ENCODE measurements at places on chromosomes 1 and 21. TPM values are rescaled to one million over a fixed set of nuclear protein-coding genes. Genes with fewer than 3 reads are reported as not detected.

Gene KIAA0040
- 7.5 TPM for polyA plus RNA-seq

- no peak for DNase-seq
Observed at GRCh38 chr1:218392780-218393179, 47.6 kb downstream of the TGFB2 start.

Gene PHACTR4
- polyA plus RNA-seq: 15.9 TPM

DNA sequence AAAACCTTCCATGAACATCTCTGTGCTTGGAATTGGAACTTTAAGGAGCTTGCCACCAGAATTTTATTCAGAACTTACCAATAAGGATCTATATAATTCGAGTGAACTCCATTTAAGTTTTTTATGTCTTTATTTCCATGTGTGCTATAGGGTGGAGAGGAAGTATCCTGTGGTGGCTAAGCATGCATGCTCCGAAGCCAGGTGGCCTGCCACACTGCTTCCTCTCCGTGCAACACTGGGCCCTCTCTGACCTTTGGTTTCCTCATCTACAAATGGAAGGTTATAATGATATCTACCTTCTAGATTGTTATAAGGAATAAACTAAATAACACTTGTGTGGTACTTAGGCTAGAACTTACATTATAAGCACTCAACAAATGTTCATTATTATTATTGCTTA, 382.1 kb downstream of the PTPRC start:
- DNase-seq: no peak

- no peak for DNase-seq
Observed at GRCh38 chr1:194833111-194833510, 1646.7 kb upstream of the B3GALT2 start.

Gene AKNAD1
- not detected for polyA plus RNA-seq

- no peak for DNase-seq
Observed at GRCh38 chr1:182147136-182147820, 85.8 kb upstream of the ZNF648 start.

Gene CYP4A11
- not detected for polyA plus RNA-seq

DNA sequence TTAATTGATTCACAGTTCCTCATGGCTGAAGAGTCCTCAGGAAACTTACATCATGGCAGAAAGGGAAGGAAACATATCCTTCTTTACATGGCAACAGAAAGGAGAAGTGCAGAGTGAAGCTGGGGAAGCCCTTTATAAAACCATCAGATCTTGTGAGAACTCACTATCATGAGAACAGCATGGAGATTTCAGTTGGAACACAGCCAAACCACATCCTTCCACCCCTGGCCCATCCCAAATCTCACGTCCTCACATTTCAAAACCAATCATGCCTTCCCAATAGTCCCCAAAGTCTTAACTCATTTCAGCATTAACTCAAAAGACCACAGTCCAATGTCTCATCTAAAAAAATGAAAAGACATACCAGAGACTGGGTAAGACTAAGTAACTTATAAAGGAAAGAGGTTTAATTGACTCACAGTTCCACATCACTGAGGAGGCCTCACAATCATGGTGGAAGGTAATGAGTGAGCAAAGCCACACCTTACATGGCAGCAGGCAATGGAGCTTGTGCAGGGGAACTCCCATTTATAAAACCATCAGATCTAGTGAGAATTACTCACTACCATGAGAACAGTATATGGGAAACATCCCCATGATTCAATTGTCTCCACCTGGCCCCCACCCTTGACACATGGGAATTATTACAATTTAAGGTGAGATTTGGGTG, 105.2 kb downstream of the MRPL39 start:
- DNase-seq: no peak

Gene CHRNB2
- 0.07 TPM for polyA plus RNA-seq

Gene SPATC1L
- 10.3 TPM for polyA plus RNA-seq

Gene FMO5
- polyA plus RNA-seq: 1.1 TPM

DNA sequence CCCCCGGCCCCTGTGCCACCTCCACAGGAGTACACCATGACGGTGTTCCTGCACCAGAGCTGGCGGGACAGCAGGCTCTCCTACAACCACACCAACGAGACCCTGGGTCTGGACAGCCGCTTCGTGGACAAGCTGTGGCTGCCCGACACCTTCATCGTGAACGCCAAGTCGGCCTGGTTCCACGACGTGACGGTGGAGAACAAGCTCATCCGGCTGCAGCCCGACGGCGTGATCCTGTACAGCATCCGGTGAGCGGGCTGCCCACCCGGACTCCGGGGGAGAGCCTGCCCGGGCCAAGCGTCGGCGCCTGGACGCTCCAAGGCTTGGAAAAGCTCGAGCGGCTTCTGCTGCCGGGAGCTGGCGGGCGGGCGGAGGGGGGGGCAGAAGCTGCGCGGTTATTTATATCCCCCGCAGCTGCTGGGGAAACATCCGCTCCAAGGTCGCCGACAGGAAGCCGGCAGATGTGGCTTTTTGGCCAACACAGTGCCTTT, 6.4 kb downstream of the GABRD start:
- DNase-seq: peak; percentile 71

- no peak for DNase-seq
Observed at GRCh38 chr1:55040933-55041494, 1.7 kb downstream of the PCSK9 start.

DNA sequence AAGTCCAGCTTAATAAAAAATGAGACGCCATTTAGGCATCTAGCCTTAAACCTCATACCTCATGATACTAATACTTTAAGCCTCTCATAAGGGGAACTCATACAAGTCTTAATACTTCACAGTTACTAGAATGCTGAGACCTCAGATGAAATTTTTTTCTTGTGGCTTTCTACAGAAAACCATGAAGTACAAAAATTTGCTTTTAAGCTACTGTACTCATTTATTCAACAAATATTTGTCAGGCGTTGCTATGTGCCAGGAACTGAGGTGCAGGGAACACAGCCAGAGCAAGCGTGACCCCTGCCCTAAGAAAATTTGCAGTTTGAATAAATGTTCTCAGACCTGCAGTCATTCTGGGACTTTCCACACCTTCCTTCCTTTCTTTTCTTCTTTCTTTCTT, 150.6 kb downstream of the MRPL39 start:
- DNase-seq: no peak

Gene KIF17
- 6.4 TPM for polyA plus RNA-seq

Gene CD48
- 0.93 TPM for polyA plus RNA-seq

Gene LCE1A
- not detected for polyA plus RNA-seq

Gene HUNK
- 0.07 TPM for polyA plus RNA-seq

Gene HHIPL2
- polyA plus RNA-seq: 0.57 TPM

Gene SMPDL3B
- 0.11 TPM for polyA plus RNA-seq

DNA sequence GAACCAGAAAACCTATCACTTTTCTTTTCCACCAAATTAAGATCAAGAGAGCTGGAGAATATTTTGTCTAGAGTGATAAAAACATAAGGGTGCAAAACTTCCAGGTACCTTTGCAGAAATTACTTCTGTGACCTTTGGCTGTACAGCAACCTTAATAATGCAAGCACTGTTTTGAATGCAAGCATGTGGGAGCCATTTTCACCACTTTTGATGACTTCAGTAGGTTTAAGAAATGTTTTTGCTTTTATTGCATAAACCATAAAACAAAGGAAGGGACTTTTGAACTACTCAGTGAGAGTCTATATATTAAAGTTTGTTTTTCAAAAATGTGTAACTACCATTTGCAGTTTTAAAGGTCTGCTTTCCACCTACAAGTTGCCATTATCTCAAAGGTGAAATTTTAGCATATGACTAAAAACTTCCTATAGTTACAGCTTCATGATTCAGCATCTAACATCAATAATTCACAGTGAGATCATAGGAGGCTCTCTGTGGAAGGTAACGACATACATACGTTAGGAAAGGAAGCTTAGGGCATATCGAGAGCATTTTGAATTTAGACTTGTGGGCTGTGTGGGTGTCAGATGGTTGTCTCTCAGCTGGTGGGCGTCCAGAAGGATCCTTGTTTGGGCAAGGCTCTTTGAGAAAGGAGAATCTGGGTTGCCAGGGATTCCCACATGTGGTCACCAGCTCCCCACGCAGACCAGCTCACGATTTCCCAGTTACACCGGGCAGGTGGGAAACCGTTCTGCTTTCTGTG, 1.1 kb upstream of the GADD45A start:
- no peak for DNase-seq

DNA sequence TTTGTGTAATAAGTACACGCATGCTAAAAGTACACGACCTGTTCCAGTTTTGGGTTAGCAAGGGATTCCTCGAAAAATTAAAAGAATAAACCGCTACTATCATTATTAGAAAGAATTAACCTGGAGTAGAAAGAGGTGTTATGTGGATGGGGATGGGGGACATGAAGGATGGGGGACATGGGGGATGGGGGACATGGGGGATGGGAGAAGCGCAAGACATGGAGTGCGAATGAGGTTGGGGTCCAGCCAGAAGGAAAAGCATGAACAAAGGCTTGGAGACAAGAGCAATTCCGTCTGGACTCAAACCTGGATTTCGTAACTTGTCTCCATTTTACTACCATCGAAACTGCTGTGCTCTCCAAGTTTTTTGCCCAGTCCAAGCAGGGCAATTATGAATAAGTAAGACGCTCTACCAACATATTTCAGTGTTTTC, 591 bp upstream of the KDM1A start:
- no peak for DNase-seq

Gene CR1
- 0.16 TPM for polyA plus RNA-seq

Gene OR2M3
- polyA plus RNA-seq: not detected

Gene KIAA1614
- 11.6 TPM for polyA plus RNA-seq

GRCh38 chr1:31241321-31241720, 1.6 kb upstream of the NKAIN1 start:
- DNase-seq: no peak

DNA sequence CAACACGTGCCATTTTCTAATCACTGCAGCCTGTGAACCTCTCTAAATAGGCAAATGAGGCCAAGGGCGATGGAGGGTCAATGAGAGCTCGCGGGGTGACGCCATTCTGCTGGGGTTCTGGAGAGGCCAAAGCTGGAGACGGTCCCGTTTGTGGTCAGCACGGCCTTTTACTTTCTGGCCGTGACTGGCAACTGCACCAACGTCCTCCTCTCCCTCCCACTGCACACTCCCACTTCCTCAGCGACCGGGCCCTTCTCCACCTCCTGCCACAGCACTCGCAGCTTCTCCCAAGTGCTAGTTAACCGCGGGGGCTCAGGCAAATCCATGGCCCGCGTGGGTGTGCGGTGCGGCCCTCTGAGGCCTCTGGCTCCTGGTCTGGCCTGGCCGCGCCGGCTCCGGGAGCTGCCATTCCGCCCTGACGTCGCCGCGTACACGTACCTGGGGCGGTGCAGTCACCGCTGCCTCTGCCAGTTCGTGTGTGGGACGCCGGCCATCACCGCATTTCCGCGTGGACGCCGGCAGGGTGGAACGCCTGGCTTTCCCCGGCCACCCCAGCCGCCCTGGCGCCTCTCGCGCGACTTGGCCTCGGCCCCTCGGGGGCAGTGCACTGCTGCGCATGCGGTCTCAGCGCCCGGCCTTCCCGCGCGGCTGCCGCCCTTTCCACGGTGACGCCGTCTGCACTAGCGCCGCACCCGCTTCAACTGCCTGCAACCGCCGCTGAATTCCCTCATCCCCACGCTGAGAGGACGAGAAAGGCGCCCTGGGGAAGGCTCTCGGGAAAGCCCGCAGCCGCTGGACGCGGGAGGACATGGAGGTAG, 18.2 kb downstream of the OR2C3 start:
- DNase-seq: peak; percentile 37

DNA sequence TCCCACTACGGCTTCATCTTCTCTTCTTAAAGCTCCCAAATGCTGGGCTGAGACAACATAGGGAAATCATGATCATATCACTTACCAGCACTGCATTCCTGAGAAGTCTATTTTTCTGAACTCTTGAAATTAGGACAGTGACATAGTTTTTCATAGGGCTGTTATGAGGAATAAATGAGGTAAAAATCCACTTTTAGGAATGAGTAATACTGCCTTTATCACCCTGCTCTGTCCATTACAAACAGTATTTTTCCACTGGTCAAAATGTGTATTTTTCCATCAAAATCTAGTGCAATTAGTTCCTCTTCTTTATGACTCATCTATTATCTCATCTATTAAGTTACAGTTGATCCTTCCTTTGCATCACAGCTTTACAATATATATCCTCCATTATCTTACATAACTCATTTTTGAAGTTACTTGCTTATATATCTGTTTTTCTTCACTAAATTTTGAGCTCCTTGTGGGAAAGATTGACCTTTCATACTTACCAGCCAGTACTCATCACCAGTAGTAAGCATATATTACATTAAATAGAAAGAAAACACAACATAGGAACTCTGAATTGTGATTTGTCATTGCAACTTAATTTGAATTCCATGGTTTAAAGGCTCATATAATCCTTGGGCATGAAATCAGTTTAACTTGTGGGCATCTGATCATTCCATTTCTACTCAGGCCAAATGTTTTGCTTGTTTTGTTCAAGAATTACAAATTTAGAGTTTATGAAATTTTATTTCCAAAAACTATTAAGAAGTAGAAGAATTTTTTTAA, 37.1 kb downstream of the PRRX1 start:
- no peak for DNase-seq

DNA sequence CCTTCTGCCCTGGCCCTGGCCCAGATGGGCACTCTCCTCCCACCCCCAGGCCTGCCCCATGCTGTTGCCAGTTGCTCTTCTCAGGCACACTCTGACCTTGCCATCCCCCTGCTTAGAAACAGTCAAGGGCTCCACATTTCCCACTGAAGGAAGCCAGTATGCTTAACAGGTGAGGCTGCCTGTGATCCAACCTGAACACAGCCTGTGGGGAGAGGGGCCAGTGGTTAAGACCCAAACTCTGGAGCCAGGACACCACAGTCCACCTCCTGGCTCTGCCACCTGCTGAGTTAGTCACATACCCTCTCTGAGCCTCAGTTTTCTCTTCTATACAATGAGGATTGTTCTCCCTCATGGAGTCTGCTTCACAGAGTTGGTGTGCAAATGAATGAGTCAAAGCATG, 526.9 kb downstream of the MATN1 start:
- no peak for DNase-seq

Gene HFM1
- polyA plus RNA-seq: 1.00 TPM

- DNase-seq: no peak
Observed at GRCh38 chr1:156110252-156110651, 4.3 kb upstream of the LMNA start.

- peak; percentile 81 for DNase-seq
Observed at GRCh38 chr1:14924455-14925331, 228.9 kb upstream of the TMEM51 start.

DNA sequence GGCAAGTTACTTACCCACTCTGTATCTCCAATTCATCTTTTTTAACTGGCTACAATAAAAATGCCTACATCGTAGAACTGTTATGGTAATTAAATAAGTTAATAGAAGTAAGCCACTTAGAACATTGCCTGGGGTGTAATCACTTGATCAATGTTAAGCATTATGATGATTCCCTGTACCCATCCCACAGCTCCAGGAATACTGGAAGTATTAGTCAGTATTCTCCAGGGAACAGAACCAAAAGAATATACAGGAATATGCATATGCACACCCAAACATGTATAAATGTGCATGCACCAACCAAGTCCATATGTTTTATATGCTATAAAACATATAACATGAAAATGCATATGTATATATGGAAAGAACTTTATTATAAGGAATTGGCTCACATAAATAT, 107.3 kb downstream of the UBE2U start:
- DNase-seq: no peak
